T-helper 22 cell (primary cell): ENCODE measurements at places on chromosomes 12 and 14.

DNA sequence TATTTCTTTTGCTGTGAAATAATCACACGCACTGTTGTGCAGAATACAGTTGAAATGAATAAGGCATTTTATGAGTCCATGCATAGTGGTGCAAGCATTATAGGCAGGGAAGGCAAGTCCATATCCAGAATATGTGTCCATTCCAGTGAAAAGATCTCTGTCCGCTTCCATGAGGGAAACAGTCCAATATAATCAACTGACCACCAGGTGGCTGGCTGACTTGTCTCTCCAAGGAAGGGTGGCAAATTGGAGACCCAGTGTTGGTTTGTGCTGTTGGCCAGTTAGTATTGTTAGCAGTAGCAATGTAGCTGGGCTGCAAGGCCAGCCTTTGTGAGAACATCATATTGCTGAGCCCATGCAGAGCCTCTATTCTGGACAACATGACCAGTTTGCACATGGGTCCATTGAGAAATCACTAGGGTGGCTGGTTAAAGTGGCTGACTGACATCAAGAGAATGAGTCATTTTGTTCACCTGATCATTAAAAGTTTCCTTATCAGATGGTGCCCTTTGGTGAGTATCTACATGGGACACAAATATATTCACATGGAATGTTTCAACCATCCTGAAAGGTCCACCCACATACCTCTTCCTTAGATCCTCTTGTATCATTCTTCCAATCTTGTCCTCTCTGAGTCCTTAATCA, 17.3 kb upstream of the YAF2 start:
- no peak for DNase-seq

- no peak for DNase-seq
Observed at GRCh38 chr14:38774162-38774561, 328.9 kb downstream of the SEC23A start.

DNA sequence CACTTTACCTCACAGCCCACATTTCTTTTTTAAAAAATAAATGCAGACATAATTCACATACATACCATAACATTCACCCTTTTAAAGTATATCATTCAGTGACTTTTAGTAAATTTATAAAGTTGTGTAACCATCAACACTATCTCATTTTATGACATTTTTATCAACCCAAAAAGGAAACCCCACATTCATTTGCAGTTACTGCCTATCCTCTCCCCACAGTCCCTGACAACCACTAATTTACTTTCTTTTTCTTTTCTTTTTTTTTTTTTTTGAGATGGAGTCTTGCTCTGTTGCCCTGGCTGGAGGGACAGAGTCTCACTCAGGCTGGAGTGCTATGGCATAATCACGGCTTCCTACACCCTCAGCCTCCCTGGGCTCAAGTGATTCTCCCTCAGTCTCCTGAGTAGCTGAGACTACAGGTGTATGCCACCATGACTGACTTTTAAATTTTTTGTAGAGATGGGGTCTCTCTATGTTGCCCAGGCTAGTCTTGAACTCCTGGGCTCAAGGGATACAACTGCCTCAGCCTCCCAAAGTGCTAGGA, 1.5 kb upstream of the EP400 start:
- no peak for DNase-seq

- no peak for DNase-seq
Observed at GRCh38 chr14:88533064-88533602, 21.7 kb downstream of the PTPN21 start.

- DNase-seq, result no peak
Observed at GRCh38 chr14:99524804-99525698, 43.8 kb downstream of the CCNK start.
